ENCODE measurements at places on chromosomes 12 and 14.

DNA sequence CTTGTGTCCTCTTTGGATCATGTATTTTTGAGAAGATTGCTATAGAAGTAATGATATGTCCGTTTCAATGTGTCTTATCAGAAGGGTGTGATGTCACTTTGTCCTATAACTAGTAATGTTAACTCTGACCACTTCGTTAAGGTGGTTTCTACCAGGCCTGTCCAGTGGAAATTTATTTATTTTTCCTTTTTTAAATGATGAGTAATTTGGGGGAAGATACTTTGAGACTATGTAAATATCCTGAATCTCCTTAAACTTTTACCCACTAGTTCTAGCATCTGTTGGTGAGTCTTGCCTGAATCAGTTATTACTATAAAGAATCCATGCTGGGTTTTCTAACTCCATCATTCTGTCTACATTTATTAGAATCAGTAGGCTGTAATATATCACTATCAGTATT lies 15.3 kb downstream of the EP400 start:
- DNase-seq, result no peak

- DNase-seq, result no peak
Measured at GRCh38 chr12:120800665-120801064, 75.0 kb downstream of the ACADS start.

DNA sequence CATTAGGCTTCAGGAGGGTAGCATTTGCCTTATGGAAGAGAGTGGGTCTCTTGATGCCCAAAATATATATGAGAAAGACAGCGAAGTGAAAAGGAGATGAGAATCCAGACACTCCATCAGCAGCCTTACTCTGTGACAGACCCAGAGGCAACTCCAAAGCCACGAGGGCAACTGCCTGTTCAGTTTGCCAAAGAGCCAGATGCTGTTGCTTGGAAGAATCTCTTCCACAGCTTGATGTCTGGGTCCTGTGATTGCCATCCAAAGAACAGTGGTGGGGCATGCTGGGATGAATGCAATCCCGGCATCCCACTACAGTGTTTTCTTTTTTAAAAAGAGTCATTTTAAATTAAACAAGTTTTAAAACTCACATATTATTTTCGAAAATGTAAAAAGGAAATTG lies 10.9 kb upstream of the OTX2 start:
- DNase-seq, result no peak

GRCh38 chr12:50119387-50119786 lies 7.4 kb downstream of the COX14 start:
- no peak for DNase-seq

DNA sequence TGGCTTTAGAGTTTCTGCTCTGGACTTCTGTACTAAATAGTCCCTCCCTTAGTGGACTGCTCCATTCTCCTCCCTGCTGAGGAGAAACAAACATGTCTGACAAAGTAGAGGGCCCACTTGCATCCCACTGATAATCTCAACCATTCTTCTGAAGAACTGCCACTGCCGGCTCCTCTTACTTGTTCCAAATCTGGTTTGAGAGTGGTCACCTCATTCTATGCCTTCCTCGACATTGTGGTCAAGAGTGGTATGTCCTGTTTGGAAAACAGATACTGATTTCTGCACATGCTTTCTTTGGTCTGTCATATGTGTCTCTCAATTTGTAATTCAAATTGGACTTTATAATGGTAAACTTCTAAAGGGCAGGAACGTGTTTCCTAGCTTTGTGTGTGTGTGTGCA lies 36.3 kb upstream of the PLEKHA5 start:
- DNase-seq, result no peak

DNA sequence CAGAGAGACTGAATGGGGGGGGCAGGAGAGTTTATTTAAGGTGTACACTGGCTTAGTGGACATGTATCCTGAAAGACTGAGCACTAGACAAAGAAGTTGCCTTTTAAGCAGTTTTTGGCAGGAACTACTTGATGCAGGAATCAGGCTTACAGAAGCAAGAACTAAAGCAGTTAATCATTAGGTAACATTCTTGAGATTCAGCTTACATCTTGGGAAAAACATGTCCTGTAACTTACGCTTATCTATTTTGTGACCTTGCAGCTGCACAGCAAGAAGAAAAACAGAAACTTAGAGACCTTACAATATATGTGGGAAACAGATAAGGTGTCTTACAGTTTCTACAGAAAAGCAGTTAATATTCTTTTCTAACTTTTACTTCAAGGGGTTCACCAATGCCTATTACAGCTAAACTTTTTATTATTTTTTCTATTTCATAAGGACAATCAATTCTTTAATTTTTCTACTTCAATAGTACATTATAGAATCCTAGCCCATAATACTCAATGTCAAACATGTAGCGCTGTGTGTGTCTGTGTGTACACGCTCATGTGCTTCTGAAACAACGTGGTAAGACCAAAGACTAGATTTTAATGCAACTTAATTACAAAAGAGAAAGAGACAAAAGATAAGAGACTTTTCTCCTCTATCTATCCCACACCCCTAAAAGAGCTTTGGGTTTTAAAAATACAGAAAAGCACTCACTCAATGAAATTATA lies 276.9 kb downstream of the PRKD1 start:
- DNase-seq, result no peak

DNA sequence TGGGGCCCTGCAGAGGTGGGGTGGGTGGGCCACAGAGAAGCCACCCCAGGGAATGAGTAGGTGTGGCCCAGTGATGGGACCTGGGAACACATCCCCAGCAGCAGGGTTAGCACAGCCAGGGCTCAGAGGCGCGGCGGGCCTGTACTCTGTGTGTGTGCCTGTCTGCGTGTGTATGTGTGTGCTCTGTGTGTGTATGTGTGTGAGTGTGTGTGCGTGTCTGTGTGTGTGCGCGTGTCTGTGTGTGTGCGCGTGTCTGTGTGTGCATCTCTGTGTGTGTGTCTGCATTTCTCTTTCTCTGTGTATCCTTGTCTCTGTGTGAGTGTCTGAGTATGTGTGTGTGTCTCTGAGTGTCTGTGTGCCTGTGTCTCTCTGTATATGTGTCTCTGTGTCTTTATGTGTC lies 26.1 kb downstream of the KIF26A start:
- DNase-seq, result no peak

GRCh38 chr12:80936642-80937390 lies 918 bp downstream of the LIN7A start:
- DNase-seq, result no peak

GRCh38 chr14:94461526-94462218 lies 9.1 kb upstream of the SERPINA11 start:
- DNase-seq, result no peak

DNA sequence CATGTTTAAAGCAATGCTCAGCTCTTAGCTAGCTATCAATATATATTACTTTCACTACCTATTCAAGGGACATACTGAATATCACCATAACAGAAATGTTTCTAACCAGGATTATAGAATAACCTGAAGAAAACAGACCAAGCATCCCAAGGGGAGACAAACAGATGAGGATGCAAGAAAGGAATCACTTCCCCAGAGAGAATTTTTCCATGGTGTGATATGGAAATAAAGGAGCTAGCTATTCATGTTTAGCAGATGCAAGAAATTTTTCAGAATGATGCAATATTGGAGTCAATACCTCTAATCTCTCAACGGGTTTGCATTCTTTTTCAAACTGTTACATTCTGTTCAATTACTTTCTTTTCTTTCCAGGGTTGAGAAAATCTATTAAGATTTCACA lies 538.9 kb upstream of the FLRT2 start:
- no peak for DNase-seq

GRCh38 chr14:36070031-36070719 lies 106.3 kb downstream of the PTCSC3 start:
- no peak for DNase-seq

DNA sequence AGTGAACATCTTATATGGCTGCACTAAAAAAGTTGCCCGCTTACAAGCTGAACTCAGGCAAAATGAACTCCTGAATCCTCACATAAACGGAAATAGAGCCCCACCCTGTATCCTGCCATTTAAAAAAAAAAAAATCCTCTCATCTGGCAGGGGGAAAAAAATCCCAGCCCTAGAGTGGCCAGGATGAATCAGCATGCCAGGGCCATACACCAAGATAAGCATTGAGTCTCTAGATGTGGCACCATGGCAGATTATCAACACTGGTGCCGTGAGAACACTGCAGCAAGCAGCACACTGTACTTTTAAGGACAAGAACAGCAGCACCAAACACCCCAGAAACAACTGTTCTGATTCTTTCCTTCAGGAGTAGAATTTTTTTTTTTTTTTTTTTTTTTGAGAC lies 65.5 kb downstream of the RASSF3 start:
- no peak for DNase-seq

DNA sequence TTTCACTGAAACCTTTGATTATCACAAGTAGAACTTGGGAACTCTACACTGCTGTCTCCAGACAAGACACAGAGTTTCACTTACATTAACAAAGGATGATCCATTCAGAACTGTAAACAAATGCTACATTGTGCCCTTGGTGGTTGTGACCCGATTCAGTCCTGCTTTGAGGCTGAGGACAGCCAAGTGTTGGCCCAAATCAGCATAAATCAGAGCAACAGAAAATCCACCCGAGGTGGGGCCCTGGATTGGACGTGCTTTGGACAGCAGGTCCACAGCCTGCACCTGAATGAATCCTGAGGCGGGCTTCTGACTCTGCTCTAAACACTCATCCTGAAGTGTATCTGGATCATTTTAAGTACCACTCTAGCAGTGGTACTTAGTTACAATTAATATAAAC lies 68.8 kb downstream of the PPP2R5C start:
- no peak for DNase-seq

- DNase-seq, result no peak
Measured at GRCh38 chr12:130202201-130202600, 39.9 kb downstream of the FZD10 start.

- no peak for DNase-seq
Measured at GRCh38 chr12:131917139-131917710, 11.9 kb upstream of the PUS1 start.

- no peak for DNase-seq
Measured at GRCh38 chr12:32893458-32893857, 3.1 kb downstream of the PKP2 start.

GRCh38 chr12:65803251-65803650 lies 21.0 kb upstream of the HMGA2 start:
- DNase-seq, result no peak

DNA sequence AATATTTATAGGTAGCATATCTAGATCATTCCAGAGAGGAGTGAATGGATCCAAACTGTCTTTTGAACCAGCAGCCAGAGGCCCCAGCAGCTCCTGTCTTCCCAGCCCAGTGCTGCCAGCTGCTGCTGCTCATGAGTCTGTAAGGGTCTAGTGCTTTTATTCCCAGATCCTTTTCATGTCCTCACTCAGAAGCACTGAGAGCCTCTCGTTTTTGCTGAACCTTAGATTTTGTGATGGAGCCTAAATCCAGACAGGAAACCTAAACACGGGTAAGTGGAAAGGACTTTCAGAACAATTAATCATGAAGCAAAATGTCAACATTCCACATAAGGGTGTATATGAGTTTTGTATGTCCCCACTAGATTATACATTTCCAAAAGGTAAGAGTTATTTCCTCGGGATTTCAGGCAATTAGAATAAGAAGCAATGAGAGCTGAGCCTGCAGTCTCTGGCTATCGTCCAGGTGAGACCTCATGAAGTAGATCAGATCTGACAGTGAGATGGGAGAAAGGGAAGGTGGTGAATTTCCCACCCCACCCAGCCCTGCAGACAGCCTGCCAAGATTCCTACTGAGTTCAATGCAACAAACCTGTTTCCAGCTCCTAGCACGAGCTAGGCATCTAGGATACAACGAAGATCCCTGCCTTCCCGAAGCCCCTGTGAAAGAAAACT lies 84.4 kb downstream of the NINJ2 start:
- no peak for DNase-seq

- no peak for DNase-seq
Measured at GRCh38 chr12:26187014-26187798, 8.2 kb upstream of the SSPN start.

GRCh38 chr12:89736995-89737394 lies 28.4 kb upstream of the ATP2B1 start:
- DNase-seq, result no peak

GRCh38 chr12:109589691-109590245 lies 16.2 kb downstream of the MVK start:
- no peak for DNase-seq

GRCh38 chr14:52400846-52401245 lies 86.7 kb downstream of the PTGER2 start:
- no peak for DNase-seq

GRCh38 chr12:123267991-123268843 lies 3.4 kb downstream of the CDK2AP1 start:
- no peak for DNase-seq

GRCh38 chr12:112029301-112029700 lies 16.1 kb downstream of the ERP29 start:
- no peak for DNase-seq

DNA sequence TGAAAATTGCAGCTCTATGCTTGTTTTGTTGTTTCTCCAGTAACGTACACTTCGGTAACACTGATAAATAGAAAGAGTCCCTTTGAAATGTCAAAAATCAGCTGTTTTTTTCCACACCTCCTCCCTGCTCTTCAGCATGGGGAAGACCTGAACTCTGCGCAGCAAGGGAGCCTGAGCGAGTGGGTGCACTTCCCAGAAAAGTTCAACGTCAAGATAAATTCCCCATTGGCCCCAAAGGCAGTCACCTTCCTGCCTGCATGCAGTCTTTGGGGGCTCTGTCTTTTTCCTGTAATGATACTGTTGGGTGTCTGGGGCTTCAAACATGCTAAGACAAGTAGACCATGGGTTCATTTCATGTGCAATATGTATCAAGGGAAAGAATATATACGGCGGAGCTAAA lies 8.8 kb upstream of the FOXG1 start:
- no peak for DNase-seq

DNA sequence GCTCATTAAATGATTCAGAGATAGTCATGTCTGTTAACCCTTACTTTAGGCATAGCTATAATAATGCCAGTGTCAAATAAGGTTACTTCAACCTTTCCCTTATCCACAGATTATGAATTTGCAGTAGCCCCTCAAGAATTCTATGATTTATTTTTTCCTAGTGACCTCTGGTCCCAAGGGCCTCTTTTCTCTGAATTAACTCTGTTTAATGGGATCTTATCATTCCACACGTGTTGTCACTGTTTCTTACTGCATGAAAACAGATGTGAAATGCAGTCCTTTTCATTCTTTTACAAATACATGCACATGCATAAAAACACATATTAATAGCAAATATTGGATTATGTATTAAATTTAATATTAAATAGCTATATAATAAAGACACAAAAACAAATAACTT lies 667.7 kb upstream of the FOXG1 start:
- no peak for DNase-seq

GRCh38 chr14:101454229-101454628 lies 107.1 kb upstream of the DIO3 start:
- no peak for DNase-seq

Measured in stimulated activated CD4-positive, alpha-beta T cell treated with anti-CD3 and anti-CD28 coated beads, TNF-alpha, amount 100 ng/mL, for 4 hours (primary cell).